GM12891 (cell line): ENCODE measurements at places on chromosomes 11 and 22.

- no peak for DNase-seq
Measured at GRCh38 chr11:76267556-76267955, 61.3 kb upstream of the WNT11 start.

GRCh38 chr11:57327721-57328120 is 3.0 kb upstream of the TNKS1BP1 start:
- no peak for DNase-seq

DNA sequence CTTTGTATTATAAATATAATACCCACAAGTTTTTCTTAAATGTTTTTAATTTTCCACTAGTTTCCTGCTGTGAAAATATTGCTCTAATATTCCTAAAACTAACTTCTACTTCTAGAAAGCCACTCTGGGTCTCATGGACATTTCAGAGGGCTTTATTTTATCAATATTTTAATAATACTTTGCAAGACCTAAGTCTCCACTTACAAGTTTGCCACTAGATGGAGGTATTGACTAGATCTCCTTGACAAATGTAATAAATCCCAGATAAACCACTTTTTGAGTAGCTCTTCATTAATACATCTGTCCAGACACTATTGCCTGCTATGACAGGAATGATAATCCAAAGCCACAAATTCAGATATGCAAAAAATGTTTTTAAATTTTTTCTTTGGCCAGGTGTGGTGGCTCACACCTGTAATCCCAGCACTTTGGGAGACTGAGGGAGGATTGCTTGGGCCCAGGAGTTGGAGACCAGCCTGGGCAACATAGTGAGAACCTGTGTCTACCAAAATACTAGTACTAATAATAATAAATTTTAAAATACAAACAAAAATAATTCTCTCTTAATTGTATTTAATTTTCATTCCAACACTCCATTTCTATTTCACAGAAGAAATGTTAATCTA is 3.5 kb upstream of the ACAT1 start:
- no peak for DNase-seq

- DNase-seq, result no peak
Measured at GRCh38 chr11:46913484-46913883, 4.9 kb downstream of the LRP4 start.

- DNase-seq, result no peak
Measured at GRCh38 chr11:33160136-33160535, 1.1 kb downstream of the CSTF3 start.

- no peak for DNase-seq
Measured at GRCh38 chr22:49418341-49418894, 409.3 kb downstream of the BRD1 start.
